HCEC 1CT (cell line): ENCODE measurements at places on chromosomes 5 and 9.

DNA sequence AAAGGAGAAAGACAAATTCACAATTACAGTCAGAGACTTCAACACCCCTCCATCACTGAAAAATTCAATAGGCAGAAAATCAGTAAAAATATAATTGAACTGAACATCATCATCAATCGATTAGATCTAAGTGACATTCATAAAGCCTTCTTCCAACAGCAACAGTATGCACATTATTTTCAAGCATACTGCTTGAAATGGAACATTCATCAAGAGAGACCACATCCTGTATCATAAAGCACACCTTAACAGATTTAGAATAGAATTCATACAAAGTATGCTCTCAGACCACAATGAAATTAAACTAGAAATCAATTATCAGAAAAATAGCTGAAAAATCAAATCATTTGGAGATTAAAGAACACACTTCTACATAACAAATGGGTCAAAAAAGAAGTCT, 39.1 kb downstream of the ERMP1 start:
- DNase-seq: no peak

DNA sequence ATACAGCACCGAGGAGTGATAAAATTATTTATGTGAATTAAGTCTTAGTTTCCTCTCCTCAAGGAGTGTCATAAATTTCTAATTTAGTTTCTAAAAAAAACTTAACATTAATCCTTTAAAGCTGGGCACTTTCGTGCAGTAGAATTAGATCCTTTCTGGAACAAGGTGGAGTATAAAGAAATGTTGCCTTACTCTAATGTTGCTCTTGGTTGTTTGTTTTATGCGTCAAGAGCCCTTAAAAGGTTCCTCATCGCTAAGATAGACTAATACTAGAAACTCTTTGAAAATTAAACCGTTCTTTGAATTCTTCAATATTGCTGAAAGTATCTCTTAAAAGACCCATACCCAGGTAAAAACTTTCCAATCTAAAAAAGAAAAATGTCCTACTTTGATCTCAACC, 83.6 kb upstream of the PLPP1 start:
- DNase-seq: no peak

DNA sequence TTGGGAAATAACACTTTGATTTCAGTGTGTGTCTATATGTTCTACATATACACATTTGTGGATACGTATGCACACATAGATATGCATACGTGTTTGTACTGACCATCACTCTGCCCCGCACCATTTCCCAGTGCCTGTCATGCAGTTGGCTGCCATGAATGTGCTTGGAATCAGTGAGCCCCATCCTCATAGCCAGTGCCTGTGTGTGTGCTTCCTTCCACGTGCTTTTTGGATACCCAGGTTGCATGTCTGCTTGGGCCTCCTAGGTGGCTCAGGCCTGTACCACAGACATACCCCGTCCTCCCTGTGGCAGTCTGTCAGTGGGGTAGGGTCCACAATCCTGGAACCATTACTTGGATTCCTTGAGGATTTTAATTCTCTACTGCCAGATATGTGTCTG, 243.6 kb downstream of the FANCC start:
- no peak for DNase-seq

DNA sequence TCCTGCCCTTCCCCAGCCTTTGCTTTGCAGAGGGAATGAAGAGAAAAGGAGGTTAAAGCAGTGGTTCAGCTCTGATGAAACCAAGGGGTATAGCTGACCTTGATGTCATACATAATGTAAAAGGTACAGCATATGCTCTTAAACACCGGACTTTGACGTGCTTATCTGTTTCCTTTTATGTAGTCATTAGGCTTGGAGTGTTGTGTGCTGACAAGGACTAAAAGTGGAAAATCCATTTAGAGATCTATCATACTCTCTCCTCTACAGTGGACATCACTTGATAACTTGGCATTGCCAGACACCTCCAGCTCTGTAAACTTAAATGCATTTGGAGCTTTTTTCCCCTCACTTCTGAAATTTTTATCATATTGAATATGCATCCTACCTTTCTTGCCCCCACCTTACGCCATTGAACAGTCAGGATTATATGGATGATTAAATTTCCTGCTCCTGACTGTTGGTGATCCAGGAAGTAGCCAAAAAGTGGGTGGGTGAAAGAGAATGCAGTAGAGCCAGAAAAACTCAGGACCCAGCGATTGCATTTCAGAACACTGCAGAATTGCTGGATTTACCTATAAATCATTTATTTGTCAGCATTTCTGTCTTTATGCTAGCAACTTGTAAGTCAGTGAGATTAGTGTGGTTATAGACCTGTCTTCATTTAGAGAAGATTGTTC, 4.1 kb downstream of the TNFAIP8 start:
- no peak for DNase-seq

GRCh38 chr5:68033961-68034571, 181.5 kb upstream of the PIK3R1 start:
- DNase-seq: no peak

GRCh38 chr5:68027519-68027918, 188.0 kb upstream of the PIK3R1 start:
- DNase-seq: peak; percentile 60

GRCh38 chr9:131276094-131276888, at the start of gene FAM78A:
Gene FAM78A, minus strand, starts transcription at chr9:131276510. Its CDS starts 331 bp downstream, at chr9:131276179.
- DNase-seq: no peak

DNA sequence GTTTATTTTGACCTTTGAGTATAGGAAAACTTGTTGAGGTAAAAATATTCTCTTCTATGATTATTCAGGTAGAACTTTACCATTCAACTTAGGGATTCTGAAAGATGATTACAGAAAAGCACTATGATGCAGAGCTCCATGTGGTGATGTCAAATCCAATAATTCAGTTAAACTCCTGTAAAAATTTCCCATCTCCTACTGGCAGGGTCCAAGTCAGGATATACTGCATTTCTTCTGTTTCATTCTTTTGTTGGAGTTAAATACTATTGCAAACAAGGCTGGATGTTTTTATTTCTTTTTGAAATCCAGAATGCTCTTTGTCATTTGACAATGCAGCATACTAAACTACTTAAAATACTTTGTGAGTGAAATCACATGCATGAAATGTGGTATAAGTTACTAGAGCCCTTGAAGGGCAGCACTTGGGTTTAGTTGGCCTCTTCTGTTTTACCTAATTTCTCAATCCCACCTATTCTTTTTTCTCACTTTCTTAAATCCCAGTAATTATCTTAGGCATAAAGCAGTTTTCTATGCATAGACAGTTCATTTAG, 204.5 kb downstream of the FBXL7 start:
- DNase-seq: peak; percentile 18

DNA sequence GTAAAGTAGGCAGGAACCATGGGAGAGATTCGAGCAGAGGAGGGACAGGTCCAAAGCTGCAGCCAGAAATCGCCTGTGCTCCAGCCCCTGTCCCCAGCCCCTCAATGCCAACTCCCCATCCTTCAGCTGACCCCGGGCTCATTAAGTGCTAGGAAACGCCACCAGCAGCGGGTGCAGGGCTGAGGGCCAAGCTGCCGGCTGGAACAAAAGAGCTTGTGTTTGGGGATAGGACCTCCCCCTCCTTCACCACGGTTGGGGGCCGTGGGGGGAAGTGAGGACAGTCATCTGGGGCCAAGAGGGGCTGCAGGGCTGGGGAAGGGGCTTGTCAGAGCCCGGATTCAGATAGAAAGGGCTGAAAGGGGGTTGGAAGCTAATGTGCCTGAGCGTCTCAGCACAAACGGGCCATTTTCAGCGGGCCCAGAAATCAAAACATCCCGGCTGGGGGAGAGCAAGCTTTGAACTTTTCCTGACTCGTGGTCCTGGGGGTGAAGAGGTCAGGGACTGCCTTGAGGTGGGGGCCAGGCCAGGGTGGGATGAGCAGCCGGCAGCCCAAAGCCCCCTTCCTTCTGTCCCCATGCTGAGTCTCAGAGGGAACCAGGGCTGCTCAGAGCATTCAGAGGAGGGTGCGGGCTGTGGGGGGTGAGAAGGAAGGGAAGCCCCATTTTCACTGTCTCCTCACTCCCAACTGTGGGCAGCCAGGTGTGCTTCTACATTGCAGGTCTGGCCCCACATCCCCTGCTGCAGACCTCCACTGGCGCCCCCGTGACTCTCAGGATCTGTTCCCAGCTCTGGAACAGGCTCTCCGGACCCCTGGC, 69.4 kb upstream of the DAB2IP start:
- DNase-seq: no peak
